ENCODE measurements at places on chromosomes 1 and 21.

DNA sequence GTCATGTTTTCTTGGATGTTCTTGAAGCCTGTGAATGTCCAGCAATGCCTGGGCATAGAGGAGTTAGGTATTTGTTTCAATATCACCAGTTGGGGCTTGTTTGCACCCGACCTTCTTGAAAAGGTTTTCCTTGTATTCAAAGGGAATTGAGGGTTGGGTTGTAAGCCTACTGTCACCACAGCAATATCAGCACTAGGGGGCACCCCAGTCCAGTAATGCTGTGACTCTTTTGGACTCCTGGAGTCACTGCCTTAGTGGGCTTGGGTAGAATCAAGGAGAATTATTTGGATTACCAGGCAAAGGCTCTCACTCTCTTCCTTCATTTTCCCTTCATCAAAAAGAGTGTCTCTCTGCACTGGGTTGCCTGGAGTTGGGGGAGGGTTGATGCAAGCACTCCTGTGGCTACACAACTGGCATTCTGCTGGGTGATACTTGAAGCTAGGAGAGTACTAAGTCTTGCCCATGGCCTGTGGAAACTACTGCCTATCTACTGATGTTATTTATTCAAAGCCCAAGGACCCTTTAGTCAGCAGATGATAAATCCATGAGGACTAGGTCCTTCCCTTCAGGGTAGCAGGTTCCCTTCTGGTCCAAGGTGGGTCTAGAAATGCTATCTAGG is 34.5 kb downstream of the OR10R2 start:
- DNase-seq, result no peak

- DNase-seq, result no peak
These were observed 71.9 kb downstream of the ADARB1 start for GRCh38 chr21:45146306-45146705.

DNA sequence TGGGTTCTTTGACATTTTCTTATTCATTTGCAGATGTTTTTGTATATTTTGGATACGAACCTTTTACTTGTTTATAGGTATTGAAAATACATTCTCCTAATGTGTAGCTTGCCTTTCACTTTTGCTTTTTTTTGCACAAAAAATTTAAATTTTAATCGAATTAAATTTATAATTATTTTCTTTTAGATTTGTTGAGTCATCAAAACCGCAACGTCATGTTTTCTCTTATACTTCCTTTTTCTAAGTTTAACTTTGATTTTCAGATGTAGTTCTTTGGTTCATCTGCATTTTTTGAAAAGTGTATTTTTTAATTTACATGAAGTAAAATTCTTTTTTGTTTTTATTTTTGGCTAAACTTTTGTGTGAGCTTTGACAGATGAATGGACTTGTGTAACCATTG is 243.7 kb upstream of the DPYD start:
- no peak for DNase-seq

- no peak for DNase-seq
These were observed 11.6 kb upstream of the GPR153 start for GRCh38 chr1:6272452-6272851.

DNA sequence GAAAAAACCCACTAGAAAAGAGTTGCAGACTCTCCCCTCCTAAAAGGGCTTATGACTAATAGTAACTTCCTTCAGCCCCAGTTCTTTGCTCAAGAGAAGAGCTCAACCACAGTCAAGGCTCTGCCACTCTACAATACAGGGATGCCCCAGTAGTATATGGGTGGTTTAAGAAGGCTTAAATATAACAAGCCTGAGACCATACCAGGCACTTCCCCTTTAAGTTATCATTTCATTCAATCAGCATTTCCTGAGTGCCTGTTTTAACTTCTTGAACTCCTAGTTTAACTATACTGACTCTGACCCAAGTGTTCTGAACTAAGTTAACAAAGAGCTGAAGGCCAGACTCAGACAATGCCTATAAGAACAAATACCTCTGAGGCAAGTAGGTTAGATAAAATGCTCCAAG is 19.8 kb downstream of the PRPF38A start:
- no peak for DNase-seq

GRCh38 chr1:56287721-56288120 is 291.6 kb downstream of the PLPP3 start:
- no peak for DNase-seq

GRCh38 chr1:175521249-175522040 is 221.9 kb downstream of the TNR start:
- DNase-seq, result no peak

- no peak for DNase-seq
These were observed 63.5 kb downstream of the CCDC185 start for GRCh38 chr1:223456747-223457146.

DNA sequence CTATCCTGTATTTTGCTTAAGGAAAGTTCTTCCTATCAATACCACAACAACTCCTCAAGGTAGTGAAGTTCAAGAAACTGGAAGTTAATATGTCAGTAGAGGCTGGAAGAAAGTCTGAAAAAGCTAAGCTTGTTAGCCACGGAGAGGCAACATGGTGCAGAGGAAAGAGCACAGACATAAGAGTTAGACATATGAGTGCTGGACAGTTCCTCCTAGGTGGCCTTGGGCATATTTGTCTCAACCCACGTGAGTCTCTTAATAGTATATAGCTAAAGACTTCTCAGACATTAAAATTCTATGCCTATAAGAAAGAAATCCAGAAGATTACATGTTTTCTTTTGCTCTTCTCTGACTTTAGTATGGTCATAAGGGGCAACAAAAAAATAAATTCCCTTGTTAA is 22.8 kb upstream of the RRP15 start:
- DNase-seq, result no peak

DNA sequence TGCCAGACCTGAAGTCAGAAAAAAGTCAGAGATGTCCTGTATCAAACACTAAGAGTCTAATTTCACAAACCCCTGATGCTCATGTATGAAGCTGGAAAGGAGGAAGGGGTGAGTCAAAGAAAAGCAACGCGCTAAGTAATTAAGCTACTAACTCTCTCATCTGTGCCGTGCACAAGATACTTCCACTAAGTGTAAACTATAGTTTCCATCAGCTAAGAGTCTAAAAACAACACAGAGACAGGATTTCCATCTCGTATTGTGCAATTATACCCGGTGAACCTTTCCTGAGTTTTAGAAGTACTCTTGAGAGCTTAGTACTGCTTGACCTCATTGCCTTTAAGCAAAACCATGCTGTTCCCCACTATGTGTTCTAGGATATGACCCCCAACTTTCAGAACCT is 19.0 kb downstream of the DNALI1 start:
- DNase-seq, result no peak

- no peak for DNase-seq
These were observed 27.9 kb downstream of the PCSK9 start for GRCh38 chr1:55067022-55067778.

- no peak for DNase-seq
These were observed 29.9 kb downstream of the PCSK9 start for GRCh38 chr1:55069280-55069679.

DNA sequence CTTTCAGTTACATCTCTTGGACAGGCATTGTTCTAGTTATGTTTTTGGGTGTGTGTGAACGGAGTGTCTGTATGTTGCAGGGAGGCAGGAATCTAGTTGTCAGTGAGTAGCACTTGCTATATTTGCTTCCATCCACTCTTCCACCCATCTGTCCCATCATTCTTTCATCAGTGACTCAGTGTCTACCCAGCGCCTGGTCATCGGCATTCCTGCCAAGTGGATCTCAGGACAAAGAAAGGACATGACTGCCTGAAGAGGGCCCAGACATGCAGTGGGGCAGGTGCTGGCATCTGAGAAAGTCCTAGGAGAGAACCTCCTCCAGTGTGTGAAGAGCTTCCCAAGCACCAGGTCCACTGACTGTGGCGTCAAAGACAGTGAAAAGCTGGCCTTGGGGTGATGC is 27.3 kb upstream of the MAGOH start:
- DNase-seq, result no peak

DNA sequence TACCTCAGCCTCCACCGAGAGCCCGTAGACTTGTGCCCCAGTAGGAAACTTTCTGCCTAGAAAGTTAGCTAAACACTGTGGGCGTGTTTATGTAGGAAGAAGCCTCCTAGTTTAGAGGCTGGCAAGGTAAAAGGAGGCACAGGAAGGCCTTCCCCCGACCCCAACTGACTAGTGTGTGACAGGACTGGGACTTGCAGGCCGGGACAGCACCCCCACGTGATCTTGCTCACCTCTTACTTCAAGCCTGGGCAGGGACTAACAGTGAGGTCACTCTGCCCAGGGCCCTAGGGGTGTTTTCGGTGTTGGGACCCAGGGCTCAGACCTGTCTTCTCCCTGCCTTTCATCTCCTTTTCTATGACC is 392 bp upstream of the TAGLN2 start:
- DNase-seq, result no peak

GRCh38 chr1:93591676-93592550 is 89.7 kb downstream of the BCAR3 start:
- DNase-seq, result no peak

- no peak for DNase-seq
These were observed 712 bp downstream of the TEKT2 start for GRCh38 chr1:36084497-36085115.

DNA sequence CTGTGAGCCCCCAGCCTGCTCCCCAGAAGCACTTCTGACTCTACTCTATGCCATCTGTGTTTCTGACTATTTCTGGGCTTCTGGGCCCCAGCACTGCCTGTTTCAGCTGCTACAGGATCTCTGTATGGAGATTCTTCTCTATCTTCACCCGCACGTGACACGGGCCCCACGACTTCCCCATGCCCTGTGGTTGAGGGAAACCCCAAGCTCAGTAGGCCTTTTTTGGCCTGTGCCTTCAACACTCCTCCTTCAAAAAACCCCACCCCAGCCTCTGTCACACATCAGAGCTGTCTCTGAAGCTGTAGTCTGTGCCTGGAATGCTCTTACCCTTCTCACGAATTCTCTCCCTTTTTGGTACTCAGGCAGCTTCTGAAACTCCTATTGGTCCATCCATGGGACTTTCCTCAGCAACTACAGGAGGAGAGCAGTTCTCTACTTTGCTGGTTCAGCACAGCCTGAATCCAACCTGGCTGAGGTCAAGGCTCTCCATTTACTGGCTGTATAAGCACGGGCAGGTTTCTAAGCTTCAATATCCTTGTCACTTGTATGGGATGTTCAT is 2.0 kb upstream of the NID1 start:
- no peak for DNase-seq

DNA sequence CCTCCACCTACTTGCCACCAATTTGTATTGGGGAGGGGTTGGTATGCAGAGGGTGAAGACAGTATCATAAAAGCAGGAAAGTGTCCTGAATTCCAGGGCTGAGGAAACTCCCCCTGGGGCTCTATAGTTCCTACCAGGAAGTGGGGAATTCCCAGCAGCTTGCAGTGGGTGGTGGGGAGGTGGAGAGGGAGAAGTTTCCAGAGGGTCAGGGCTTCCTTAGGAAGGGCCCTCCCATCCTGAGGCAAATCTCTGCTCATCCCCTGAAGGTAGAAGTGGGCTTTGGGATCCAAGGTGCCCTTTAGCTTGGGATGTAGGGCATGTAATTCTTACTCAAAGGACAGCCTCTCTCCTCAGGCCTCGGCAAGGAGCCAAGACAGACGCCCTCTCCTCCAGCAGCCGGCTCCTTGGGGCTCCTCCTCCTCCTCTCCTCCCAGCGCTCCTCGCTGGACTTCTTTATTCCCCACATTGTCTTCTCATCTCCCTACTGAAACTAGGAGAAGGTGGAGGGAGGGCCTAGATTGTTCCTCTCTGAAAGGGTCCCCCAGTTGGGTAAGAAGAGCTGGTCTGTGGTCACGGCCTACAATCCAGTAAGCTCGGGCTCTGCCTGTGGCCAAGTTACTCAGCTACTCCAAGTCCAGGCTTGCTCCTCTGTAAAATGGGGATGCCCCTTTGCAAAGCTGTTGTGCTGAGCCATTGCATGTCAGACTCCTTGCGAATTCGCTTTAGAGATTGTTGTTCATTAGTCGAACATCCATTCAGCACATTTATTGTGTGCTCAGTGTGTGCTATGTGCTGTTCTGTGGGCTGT is 17.9 kb upstream of the CSF1 start:
- no peak for DNase-seq

DNA sequence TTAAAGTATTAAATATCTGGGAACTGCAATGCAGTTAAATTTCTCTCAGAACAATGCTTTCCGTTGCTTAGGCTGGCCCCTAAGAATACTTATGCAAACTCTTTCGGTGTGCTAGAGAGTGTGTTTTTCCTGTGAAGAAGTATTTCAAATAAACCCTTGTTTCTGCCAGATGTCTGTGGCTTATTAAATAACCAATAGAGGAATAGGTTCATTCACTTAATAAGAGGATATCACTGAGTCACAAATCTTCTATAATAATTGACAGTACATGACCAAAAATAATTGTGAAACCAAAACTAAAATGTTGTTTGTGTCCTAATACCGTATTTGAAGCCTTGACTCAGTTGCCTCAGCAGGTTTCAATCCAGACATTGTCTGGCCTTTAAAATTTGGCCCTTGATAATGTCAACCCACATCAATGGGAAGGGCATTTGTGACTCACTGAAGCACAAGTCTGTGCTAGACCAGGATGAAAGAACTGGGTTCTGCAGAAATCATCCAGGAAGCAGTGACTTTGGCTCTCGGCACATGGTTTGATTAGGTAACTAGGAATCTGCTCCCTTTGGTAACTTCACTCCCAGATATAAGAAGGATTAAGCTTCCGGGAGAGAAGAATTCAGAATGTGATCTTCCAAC is 104.2 kb upstream of the BARHL2 start:
- no peak for DNase-seq

DNA sequence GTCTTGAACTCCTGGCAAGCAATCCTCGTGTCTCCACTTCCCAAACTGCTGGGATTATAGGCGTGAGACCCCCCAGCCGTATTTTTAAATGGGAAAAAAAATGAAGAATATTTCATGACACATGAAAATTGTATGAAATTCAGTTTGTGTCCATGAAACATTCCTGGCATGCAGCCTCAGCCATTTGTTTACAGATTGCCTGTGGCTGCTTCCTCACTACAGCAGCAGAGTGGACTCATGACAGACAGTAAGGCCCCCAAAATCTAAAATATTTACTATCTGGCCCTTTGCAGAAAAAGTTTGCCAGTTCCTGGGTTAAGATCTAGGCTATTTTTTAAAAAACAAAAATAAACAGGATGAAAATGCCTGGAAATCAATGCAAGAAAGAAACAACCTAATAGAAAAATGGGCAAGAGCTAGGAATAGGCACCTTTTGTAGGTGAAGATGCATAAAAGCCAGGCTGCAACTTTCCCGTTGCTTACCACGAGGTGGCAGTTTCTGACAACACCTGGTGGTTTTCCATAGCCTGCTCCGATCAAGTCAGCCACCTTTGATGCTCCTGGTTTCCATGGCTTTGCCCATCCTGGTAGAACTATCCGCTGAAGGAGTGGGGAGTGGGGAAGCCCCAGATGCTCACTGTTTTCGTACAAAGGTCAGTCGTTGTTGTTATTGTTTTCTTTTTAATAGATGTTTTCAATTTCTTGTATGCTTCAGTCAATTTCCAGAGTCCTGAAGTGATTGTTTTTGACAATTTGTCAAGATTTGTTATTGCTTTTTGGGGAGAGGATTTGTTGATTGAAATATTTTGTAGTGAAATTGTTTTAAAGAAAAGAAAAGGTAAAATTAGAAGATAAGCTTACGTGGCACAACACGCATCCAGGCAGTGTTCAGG is 24.3 kb downstream of the UBE2Q1 start:
- DNase-seq, result no peak

DNA sequence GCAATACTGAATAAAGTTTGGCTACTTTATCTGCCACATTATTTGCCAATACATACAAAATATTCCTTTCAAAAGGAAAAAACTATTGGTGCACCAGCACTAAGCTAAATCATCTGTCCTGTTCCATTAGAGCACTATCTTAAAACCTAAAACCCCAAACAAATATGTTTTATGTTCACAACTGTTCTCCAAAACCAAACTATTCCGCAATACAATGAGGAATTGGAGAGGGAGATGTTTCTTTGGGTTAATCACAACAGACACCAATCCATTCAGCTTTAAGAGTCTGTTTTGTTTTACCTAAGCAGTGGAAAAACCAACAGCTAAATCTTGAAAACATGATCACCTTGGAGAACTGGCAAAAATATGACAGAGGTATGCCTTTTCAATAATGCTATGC is 85.1 kb downstream of the ZNF644 start:
- DNase-seq, result no peak
